ENCODE measurements at places on chromosomes 12 and 14.
A peak's percentile ranks its signal among the peaks of the same experiment; 100 is the strongest.

DNA sequence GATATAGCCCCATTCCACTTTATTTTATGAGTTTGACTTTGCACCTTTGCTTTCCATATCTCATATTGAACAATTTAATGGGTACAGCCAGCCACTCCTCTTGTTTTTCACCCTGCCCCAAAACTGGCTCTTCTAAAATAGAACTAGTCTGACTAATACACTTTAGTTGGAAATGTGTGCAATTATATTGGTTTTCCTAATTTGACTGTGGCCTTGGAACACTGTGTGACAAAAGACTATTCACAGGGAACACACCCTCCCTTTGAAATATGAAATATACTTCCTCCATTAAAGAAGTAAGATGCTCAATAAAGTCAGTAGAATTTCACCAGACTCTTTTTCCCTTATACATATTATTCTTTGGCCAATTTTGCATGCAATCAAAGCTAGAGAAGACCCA lies 218.6 kb upstream of the DCN start:
- DNase-seq = no peak

DNA sequence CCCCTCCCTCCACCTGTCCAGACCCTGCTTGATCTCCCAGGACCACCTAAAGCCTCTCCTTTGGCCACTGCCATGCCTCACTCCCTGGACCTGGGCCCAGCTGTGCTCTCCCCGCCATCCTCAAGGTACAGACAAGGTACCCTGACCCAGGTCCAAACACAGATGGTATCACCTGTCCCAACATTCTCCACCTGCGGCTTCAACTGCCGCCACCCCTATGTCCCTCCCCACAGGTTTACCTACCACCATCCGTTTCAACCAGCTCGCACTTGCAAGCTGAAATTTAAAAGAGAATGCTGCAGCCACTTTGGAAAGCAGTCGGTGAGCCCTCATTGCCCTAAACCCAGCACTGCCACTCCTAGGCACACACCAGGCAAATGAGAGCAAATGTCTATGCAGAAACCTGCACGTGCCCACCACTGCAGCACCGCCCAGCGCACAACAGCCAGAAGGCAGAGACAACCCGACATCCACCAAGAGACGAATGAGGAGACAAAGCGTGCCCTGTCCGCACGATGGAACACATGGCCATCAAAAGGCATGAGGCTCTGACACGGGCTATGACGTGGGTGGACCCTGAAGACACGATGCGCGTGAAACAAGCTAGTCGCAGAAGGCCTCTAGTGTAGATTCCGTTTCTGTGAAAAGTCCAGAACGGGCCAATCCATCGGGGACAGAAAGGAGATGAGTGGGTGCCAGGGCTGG lies 71.0 kb downstream of the RFLNA start:
- no peak for DNase-seq

GRCh38 chr12:101804409-101804808 lies 26.4 kb downstream of the GNPTAB start:
- DNase-seq = no peak

GRCh38 chr14:99475660-99476059 lies 5.0 kb downstream of the SETD3 start:
- no peak for DNase-seq

GRCh38 chr12:100391856-100392255 lies 35.0 kb downstream of the SLC17A8 start:
- no peak for DNase-seq

DNA sequence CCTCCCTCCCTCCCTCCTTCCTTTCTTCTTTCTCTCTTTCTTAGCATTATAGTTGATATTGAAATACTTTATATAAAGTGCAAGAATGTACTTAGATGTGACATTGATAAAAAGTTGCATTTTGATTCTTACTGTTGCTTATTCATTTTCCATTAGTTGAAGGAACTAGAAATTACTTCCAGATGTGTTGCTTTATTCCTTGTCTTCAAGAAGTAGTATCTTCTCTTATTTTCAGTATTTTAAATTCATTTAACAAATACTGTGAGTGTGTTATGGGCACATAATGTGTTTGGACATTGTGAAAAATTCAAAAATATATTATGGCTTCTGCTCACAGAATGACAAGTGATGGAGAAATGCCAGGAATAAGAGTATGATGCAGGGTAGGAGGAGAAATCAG lies 45.6 kb downstream of the TRMT5 start:
- DNase-seq = no peak

DNA sequence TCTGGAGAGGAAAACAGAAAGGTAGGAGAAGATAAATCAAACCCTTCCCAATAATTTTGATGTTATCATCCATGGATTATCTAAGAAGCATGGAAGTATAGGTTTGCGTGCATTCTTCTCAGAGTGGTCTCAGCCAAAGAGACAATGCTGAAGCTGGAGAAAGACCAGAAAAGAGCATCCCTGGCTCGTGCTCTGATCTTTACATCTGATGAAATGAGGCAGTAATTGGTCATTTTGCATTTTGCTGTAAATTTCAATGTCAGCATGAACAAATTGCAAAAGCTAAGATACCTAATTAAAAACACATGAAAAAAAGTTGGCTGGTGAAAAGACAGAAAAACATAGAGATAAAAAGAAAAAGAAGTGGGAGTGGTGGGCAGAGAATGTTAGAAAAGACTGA lies 252.4 kb downstream of the ITPR2 start:
- peak; percentile 28 for DNase-seq

- no peak for DNase-seq
Observed at GRCh38 chr14:106228541-106229158, 702.3 kb downstream of the TMEM121 start.

- no peak for DNase-seq
Observed at GRCh38 chr12:49651855-49652254, 28.5 kb downstream of the PRPF40B start.

- DNase-seq = no peak
Observed at GRCh38 chr14:74085828-74086227, 1.1 kb downstream of the LIN52 start.

- DNase-seq = no peak
Observed at GRCh38 chr14:36617824-36618223, 35.4 kb upstream of the NKX2-8 start.

DNA sequence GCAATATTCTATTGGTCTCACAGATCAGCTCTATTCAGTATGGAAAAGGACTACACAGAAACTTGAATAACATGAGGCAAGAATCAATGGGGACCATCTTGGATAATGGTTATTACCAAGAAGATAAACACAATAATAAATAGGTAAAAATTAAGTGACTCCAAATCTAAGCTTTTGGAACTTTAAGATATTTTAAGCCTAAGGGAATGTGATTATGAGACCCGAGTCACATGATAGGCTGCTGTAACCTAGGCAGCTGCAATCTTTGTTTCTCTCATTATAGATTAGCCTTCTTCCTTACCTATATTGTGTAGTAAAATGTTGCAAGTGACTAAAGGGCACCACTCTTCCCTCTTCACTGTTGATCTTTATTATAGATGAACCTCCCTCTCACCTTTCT lies 121.9 kb downstream of the SYT10 start:
- DNase-seq = no peak

GRCh38 chr12:71848212-71848611 lies 8.7 kb downstream of the TBC1D15 start:
- DNase-seq = no peak

DNA sequence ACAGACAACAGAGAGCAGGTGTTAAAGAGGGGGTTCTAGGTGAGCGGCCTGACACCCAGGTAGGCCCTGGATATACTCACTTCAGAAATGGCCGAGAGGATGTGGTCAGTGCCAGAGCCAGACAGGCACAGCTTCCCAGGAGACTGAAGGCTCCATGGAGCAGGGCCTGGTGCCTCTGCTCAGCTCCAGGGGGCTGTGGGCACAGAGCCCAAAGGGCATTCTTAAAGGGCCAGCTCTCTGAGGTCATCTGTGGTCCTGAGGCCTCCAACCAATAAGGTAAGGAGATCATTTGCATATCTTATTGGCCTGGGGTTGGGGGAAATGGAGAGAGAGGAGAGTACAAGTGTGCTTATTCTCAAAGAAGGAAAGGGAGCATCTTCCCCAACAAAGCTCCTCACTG lies 9.7 kb upstream of the PCK2 start:
- DNase-seq = no peak

GRCh38 chr12:48924617-48925303 lies 532 bp downstream of the FKBP11 start:
- peak; percentile 58 for DNase-seq

GRCh38 chr14:104749111-104749649 lies 3.8 kb upstream of the SIVA1 start:
- DNase-seq = no peak

GRCh38 chr14:58637391-58638230 lies at the start of gene DACT1:
TSS of gene DACT1 (plus strand) at chr14:58637962. CDS start at chr14:58638203, 241 bp downstream.
- DNase-seq = peak; percentile 88

DNA sequence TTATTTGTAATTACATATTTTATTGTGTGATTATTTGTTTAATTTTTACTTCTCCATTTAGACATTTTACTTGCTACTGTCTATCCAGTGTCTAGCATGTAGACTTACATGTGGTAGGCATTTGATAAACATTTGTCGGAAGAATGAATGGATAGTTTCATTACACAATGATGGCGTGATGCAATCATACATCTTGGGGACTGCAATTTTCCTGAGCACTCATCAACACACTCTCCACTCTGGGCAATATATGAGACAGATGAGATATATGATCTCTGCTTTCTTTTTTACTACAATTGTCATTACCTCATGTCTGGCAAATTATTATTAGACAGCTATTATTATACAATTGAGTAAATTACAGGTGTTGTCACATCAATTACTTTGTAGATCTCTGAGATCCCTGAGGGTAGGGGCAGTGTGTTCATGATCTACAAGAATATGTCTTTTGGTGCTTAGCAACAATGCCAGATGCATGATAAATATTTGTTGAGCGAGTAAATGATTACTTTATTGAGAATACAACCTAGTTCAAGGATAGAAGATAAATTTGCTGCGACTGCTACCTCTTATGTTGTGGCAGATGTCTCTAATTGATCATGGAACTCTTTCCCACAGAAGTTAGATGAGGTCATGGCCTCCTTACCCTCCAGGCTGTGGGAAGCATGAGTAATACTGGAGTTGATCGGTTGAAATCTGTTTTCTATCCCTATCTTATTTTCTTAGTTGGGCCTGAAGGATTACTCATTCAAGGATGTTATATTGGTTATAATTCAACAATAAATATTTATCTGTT lies 416.0 kb downstream of the LRIG3 start:
- peak; percentile 68 for DNase-seq

GRCh38 chr12:120554678-120555077 lies 20.5 kb downstream of the RNF10 start:
- no peak for DNase-seq

DNA sequence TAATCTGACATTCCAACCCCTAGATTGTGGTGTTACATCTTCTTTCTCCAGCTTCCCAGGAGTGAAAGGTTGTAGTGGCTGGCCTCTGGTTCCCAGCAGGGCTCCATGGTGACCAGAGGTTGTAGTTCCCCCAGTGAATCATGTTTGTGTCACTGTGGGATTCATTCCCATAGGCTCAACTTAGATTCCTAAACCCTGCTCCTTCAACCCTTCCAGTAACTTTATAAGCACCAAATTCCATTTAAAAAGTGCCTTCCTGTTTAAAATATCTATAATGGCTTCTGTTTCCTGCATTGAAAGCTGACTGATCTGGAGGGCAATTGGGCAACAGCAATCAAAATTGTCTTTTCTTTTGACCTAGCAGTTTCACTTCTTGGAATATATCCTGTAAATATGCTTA lies 40.5 kb upstream of the TBC1D15 start:
- peak; percentile 17 for DNase-seq

DNA sequence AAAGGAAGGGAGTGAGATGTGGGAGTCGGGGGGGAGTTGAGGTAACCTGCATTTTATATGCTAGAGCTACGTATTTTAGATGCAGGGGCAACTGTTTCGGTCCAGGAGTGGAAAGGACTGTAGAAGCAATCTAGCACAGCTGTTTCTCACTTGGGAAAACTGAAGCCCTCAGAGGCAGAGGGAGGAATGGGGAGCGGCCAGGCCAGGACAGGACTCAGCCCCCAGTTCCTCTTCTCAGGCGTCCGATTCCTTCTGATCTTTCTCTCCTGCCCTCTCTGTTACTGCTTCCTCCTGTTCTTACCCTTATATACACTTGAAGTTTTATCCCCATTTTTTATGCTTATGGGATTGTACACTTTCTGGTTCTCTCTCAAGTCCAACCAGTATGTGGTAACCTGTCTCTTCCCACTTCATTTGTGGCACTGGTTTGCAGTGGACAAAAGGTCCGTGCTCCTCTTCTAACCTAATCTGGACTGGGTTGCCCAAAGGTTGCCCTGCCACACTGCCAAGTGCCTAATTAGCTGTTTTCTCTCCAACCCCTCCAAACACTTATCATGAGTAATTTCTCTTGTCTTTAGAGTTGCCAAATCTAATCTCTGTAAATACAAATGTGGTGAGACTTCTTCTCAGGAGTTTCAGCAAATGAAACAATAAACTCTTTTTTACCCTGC lies 16.2 kb downstream of the LPCAT3 start:
- no peak for DNase-seq

DNA sequence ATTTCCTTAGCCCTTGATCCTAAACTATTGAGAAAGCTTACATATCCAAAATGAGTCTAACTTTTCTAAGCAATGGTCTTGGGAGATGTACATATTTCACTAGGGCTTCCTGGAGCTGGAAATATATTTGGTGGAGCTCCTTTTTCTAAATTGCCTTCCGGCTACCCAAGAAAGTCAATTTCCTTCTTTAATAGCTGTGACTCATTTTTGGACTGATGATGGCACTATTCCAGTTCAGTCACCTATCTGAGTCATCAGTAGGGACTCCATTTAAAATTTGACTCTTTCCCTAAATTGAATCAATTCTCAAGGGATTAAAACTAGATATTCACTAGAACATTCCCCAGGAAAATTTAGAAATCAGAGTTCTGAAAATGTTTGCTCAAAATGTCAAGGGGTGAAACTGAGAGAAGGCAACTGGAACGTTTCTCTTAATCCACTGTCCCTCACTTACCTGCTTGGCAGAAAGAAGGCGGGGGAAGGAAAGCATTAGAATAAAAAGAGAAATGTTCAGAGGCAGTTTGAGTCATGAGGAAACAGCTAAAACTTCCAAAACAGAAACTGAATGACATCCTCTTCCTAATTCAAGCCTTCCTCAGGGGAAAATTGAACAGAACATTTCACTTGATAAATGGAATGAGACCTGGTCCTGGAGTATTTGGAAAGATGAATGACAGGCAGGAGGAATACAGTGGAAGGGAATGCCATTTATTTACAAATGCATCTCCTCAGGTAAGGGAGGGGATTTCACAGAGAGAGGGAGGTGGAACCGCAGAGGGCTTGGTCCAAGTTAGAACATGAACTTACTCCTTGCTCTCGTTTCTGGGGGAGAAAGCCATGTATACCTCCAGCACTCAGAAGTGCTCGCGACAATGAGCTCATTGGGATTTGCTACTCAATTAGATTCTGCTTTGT lies 91.2 kb downstream of the RGS6 start:
- no peak for DNase-seq

DNA sequence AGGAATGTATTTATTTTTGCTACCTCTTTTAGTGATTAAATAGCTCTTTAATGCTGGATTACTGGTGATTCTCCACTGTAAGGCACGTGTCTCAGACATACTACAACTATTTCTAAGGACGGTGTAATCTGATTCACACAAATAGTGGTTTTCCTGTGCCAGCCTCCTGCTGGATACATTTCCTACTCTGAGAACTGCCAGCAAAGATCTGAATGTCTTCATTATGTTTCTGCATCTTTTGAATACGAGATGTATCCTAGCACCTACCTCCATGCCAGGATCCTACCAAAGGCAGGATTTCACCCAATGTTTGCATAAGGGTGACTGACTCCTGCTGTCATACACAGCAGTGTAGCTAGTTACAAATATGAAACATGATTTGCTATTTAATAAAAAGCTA lies 120.6 kb downstream of the PRICKLE1 start:
- DNase-seq = peak; percentile 3

All from fibroblast of skin of right quadriceps (primary cell).